Stimulated activated CD4-positive, alpha-beta T cell treated with anti-CD3 and anti-CD28 coated beads, Interleukin-1b, Interleukin-23, amount 100 ng/mL, for 48 hours (primary cell): ENCODE measurements at places on chromosomes 5 and 9.

GRCh38 chr5:915946-916345 is 23.3 kb downstream of the TRIP13 start:
- no peak for DNase-seq

DNA sequence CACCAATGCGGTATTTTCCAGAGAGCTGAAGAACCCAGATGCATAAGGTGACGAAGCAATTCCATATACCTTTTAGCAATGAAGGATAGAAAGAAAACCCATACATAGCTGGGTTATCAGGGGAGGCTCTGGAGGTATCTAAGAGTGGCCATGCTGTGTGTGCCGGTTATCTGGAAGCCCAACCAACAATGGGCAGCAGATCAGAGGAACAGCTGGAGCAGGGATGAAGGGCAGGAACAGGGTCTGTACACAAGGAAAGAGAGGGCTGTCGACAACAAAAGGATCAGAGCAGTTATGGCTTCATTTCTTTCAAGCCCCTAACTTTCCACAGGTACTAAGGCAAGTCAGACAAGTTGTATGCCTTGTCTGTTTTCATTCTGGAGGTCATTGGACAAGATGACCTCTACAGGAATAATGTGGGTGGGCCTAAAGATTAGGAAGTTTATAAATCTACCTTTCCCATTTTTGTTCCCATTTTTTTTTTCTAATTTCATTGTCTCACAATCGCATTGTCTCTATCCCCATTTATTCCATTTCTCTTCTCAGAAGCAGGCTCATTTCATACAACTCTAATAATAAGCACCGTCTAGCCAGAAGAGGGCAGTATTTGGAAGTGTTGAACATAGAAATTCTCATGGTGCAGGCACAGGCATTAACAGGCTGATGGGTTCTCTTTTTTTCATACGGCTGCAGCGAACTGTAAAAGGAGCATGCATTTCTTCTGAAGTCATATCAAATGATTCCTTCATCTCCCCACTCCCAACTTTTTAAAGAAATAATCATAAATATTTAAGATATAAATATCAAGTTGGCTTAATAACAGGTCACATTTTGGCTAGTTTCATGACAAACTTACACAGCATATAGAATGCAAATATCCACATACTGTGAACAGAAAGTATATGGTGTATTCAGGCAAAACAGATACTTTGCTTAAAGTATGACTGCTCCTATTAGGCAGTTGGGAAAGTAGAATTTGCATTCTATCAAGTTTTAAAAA is 63.5 kb downstream of the ZNF474 start:
- DNase-seq, result no peak

DNA sequence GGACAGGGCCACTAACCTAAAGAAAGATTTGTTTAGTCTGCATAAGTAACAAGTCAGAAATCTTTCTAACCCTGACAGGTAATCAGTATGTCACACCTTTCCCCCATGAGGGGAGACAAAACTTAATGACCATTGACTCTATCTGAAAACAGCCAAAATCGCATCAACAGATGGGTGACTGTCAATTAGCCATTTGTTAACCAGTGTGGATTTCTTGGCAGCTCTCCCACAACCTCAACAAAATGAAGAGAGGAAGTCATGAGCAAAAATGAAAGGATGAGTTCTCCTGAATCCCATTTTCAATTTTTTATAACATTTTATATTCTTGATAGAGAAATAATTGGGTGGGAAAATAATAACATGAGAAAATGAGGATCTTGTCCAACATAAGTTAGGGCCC is 84.6 kb upstream of the SNX2 start:
- DNase-seq, result no peak

DNA sequence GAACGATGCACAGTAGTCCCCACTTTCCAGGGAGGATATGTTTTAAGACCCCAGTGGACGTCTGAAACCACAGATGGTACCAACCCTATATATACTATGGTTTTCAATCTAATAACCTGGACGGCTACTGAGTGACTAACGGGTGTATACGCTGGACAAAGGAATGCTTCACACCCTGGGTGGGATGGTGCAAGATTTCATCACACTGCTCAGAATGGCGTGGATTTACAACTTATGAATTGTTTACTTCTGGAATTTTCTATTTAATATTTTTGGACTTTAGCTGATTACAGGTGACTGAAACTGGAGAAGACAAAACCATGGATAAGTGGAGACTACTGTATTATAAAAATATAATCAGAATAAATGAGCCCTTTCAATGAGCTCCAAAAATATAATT is 147.6 kb upstream of the TRIM32 start:
- DNase-seq, result no peak

DNA sequence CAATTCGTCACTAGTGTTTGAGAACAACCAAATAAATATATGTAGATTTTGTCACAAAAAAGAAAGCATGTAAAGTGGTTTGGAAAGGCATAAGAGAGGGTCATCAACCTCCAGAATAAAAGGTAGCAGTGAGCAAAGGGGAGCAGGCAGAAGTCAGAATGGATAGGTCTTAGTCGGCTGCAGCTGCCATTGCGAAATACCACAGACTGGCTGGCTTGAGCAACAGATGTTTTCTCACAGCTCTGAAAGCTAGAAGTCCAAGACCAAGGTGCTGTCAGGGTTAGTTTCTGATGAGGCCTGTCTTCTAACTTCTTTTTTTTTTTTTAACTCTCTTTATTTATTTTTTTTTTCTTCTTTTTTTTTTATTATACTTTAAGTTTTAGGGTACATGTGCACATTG is 208.1 kb upstream of the PIK3R1 start:
- no peak for DNase-seq

DNA sequence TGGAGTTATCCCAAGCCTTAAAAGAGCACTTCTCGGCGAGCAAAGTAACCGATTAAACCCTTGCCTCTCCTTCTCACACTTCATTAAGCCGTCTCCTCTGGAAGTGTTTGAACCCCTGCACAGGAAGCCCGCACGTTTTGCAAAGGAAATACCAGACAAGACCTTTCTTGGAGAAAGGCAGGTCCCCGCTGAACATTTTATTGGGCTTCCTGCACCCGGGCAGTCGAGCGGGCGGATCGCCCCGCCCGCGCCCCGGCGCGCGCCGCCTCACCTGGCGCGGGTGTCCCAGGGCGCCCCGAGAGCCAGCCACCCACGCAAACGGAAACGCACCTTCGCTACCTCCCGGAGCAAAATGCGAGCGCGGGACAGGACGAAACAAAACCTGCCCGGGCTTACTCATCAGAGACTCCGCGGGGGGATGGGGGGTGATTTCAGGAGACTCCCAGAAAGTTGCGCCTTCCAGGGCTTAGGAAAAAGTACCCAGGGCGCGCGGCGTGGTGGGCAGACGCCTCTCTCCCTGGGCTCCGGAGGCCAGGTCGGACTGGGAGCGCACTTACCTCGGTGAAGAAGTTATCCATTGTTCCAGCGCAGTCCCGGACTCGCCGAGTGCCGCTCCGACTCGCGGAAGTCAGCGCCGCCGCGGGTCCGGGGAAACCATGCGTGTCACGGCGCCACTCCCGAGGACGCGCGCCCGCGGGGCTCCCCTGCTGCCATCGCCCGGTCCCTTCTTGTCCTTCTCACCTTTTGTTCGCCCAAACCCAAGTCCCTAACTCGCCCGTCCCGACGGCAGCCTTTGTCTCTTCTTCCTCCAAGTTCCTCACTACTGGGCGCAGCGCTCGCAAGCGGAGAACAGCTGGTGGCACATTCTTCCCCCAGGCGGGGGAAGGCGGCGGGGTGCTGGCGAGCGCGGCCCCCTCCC is 598 bp downstream of the MYO10 start:
- DNase-seq, result peak; percentile 20

DNA sequence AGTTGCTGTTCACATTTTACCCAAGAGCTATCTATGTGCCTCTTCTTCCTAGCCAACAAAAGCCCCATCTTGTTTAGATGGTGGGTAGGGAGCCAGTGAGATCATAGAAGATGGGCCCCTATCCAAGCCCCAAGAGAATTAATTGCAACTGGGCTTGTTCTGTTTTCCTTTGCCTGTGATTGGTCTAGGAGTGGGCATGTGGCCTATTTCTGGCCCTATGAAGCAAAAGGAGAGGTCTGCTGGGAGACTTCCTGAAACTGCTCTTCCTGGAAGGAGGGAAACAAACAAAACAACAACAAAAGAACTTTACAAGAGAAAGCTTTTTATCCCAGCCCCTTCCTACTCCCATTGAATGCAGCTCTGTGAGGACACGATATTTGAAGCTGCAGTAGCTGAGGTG is 32.5 kb upstream of the ALDOB start:
- no peak for DNase-seq

GRCh38 chr9:16521868-16522411 is 348.5 kb downstream of the BNC2 start:
- no peak for DNase-seq

GRCh38 chr9:130368631-130369103 is 76.1 kb upstream of the ASS1 start:
- DNase-seq, result peak; percentile 50

GRCh38 chr5:87313216-87313615 is 45.5 kb downstream of the RASA1 start:
- no peak for DNase-seq

- DNase-seq, result no peak
These were observed 51.3 kb downstream of the SLC22A5 start for GRCh38 chr5:132420706-132421272.

DNA sequence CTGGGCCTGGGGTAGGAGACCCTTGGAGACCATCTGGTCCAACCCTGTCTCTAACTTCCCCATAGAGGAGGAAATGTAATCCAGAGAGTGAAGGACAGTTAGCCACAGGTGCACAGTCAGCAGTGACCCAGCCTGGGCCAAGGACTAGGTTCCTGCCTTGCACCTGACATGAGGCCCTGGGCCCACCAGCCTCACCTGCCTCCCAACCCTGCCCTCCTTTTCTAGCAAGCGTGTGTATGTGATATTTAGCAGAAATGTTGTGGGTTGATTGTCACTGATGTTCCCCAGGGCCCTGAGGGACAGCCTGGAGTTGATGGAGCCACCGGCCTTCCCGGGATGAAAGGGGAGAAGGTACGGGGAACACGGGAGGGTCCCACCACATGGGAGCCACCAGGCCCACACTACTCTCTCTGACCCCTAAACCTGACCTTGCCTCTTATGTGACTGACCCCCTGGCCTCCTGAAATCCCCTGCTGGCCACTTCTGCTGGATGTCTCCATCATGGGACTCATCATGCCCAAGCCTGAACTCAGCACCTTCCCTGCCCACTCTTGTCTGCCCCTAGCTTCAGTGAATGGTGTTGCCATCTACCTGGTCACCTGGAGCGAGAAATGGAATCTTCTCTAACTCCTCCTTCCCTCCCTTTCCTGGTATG is 79.2 kb upstream of the TGFBR1 start:
- DNase-seq, result no peak

DNA sequence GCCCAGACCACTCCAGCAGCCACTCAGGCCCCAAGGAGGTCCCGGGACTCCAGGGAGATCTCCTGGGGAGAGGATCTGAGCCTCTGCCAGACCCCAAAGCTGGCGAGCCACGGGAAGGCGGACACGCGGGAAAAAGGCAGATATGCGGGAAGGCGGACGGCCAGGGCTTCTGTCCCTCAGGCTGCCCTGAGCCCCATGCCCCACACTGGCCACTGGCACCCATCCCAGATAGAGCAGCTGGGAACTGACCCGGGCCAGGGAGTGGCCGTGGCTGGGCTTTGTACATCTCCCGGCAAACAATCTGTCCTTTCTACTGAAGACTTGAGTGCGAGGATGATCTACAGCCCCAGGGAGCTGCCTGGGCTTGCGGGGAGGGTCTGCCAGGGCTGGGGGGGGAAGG is 21.1 kb upstream of the NOTCH1 start:
- DNase-seq, result no peak

DNA sequence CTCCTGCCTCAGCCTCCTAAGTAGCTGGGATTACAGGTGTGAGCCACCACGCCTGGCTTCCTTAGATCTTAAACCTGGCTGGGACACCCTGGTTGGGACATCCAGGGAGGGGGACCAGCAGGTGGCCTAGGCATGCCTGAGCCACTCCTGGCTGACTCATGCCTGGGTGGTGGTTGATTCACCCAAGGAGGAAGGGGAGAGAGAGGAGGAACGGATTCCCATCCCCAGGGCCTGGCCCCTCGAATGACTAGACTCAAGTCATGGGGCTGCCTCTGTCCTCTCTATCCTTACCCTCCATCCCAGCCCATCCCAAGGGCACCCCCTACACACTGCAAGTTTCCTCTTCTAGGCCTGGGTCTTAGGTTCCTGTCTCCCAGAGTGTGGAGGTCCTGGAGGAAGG is 12.7 kb downstream of the EEIG1 start:
- DNase-seq, result peak; percentile 63

DNA sequence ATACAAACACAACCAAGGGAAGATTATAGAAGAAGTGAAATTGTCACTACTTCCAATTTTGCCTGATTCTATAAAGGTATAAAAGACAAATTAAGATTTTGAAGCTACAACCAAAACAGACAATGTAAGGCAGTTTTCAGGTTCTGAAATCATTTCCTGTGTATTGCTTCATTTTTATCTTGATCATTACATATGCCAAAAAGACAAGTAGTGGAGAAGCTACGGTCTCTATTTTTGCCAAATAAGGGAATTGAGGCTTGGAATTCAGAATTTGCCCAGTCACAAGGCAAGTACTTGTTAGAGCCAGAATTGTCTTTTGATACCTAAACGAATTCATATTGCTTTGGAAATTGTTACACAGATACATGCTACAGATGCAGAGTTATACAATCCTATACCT is 20.6 kb downstream of the EDIL3 start:
- no peak for DNase-seq

GRCh38 chr9:124216474-124217176 is 41.1 kb upstream of the NEK6 start:
- DNase-seq, result peak; percentile 68
